Large intestine (tissue), 12 donors: ENCODE measurements at places on chromosomes 1 and 21. TPM values are rescaled to one million over a fixed set of nuclear protein-coding genes. Genes with fewer than 3 reads are reported as not detected.

Gene VTCN1
- 0.04 TPM for polyA plus RNA-seq

- DNase-seq = no peak
Observed at GRCh38 chr21:15408089-15408488, 321.7 kb upstream of the USP25 start.

Gene NCAM2
- polyA plus RNA-seq = 7.7 TPM

Gene SLC6A9
- polyA plus RNA-seq = 3.5 TPM

Gene PBXIP1
- polyA plus RNA-seq = 78.8 TPM
